Stimulated activated CD4-positive, alpha-beta T cell treated with anti-CD3 and anti-CD28 coated beads, Interleukin-1b, Interleukin-23, amount 100 ng/mL, for 1 hour (primary cell): ENCODE measurements at places on chromosomes 5 and 9.

DNA sequence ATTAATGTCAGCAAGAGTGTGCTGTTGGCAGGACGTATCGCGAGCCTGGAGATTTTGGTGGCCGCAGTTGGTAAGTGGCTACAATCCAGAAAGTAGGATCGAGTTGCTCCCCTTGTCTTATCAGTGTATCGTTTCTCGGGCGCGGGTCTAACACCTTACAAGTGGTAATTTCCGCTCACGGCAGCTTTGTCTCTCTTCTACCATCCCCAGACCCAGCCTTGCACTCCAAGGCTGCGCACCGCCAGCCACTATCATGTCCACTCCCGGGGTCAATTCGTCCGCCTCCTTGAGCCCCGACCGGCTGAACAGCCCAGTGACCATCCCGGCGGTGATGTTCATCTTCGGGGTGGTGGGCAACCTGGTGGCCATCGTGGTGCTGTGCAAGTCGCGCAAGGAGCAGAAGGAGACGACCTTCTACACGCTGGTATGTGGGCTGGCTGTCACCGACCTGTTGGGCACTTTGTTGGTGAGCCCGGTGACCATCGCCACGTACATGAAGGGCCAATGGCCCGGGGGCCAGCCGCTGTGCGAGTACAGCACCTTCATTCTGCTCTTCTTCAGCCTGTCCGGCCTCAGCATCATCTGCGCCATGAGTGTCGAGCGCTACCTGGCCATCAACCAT is 1.1 kb downstream of the PTGER4 start:
- peak; percentile 29 for DNase-seq

- no peak for DNase-seq
These were observed 33.5 kb upstream of the SNAPC3 start for GRCh38 chr9:15389173-15389572.

DNA sequence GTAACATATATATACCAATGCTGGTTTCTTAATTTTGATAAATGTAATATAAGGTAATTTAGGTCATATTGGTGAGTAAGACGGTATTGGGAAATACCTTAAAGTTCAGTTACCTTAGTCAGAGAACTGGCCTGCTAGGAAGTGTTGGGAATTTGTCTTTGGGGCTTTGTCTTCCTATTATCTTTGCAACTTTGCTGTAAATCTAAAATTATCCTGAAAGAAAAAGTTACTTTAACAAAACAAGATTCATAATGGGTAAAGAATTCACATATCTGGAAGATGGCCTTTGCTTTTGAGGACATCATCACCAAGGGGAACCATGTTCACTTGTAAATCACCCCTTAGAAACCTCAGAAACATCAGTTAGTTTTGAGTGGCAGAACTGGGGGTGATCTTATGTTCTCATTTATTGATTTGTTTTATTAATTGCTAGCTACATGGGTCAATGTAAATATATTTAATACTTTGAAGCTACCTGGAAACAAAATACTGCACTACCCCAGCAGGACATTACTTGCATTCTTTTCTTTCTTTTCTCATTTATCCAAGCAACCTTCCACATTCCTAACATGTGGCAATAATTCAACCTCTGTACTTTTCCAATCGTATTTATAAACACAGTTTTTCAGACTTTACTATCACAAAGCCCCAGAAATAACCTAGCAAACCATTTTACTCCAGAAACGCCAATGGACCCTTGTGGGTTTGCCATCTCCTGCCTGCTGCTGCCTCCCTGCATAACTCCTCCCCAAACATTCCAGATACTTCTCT is 41.4 kb downstream of the GLIS3 start:
- no peak for DNase-seq

DNA sequence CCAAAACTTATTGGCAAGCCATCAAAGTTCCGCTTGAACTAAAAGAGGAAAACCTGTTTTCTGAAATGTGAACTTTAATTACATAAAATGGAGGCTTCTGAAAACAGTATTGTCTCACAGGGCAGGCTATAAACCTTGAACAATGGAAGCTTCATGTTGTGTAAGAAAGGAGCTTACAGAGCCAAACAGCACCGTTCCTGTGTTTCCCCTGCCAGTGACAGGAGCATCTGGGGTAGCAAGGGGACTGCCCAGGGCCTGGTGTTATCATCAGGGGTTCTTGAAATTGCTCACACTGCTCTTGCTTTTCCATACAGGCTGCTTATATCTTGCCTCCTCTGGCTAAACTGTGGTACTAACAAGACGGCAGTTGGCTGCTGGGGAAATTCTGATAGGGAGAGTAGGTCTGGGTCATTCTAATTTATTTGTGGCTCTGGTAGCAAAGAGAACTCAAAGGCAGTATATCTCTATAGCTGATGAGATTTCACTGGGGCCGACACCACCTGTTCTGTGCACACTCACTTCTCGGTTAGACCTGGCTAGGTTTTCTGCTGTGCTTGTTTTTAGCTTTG is 40.4 kb downstream of the BASP1 start:
- no peak for DNase-seq

DNA sequence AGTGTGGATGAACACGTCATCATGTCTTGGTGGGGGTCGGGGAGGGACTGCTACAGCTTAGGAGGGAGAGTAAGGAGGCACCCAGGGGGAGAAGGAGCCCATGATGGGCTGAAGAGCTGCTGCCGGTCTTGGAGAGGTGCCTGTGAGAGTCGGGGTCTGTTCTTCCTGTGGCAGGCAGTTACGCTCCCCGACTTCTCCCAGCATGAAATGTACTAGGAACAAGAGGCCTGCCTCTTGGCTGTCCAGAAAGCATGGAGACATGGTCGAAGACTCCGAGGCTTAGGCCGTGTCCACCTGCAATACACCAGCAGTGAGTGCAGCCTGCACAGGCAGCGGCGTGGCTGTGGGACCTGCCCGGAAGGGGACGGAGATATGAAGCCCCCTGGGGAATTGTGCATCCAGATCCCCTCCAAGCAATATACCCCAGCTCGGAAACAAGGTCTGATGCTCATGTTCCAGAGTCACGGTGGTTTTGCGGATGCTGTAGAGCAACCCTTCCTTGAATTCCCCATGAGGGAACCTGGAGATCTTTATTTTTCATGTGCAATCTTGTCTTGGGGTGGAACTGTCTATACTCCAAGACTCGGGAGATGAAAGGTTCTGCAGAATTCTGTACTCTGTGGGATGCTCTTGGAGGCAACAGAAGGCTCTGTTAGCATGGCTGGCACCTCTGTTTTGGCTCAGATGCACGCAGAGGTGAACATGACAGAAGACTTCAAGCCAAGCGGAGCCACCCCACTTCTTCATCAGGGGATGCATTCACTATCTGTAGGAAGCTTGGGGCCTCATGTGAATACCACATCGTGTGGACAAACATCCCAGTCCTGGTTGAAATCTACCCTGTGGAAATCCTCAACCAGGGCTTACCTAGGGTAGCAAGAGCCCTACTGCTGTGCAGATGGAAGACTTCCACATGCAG is 374.9 kb upstream of the IRX4 start:
- no peak for DNase-seq

- DNase-seq = no peak
These were observed 820.0 kb upstream of the SEMA6A start for GRCh38 chr5:117394506-117395157.

DNA sequence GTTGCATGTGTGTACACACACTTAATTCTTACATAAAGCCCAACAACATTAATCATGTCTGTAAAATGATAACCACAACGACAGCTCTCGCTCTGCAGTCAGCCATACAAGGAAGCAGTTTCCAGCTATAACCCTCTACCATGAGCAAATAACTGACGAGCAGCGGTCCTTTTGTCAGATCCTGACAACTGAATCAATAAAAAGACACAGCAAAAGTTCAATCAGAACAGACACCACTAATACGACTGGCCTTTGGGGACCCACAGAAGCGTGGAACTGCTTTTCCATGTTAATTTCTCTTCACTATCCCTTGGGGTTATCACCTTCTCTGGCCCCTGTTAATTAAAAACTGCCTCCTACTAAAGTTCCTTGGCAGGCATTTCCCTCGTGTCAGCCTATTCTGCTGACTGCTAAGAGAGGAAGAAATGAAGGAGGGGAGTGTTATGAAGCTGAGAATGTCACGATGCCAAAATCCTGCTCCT is 722.8 kb upstream of the GRAMD2B start:
- DNase-seq = no peak

DNA sequence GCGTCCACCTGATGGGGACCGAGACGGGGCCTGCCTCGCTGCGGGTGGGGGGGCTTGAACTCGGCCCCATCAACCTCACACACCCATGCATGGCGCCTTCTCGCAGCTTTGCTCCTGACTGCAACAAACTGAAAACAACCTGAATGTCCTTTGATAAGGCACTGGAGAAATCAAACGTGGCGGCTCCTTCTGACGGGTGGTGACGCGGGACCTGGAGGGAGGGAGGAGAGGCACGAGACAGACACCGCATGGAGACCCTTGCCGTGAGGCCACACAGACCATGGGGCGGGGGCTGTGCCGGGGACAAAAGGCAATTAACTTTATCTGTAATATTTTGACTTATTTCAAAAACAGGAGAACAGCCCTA is 48.6 kb downstream of the NACC2 start:
- no peak for DNase-seq

DNA sequence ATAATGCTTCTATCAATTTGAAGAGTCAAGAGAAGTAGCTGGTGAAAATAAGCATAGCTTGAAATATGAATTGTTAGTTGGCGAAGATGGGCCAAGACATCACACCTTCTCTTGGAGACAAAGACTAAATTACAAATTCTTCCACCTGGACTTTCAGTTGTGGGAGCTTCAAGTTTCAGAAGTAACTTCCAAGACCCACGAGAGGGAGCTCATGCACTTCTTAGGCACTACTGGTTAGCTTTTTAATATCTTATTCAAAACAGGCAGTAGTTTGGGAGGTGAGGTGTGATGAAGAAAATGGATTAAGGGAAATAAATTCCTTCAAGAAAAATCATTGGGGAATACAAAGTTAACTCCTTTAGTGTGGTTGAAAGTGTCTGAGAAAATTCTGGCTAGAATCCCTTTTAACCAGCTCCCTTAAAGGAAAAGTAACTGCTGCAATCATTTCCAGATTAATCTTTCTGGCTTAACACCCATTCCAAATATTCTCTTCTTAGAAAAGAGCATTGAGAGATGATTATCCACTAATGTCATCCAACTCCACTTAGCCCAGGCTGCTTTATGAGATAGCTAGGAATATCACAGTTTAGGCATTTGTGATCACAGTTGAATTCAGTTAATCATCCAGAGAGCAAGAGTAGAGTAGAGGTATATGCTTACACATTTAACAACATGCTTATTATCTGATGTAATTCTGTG is 139.5 kb upstream of the DMRTA1 start:
- no peak for DNase-seq

DNA sequence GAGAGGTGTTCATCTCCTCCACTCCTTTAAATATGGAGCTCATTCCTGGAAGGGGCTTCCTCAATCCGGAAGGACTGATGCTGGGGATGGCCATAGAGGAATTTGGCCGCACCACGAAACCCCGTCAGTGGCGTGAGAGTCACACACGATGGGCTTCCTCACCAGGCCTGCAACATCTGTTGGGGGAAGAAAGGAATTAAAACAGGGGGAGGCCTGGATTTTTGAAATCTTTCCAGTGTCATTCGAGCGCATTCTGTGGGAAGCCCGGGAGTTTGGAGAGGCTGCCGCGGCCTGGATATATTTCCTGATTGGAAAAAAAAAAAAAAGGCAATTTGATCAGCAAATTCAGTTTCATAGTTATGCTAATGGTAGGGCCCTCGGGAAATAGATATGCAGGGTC is 76.3 kb upstream of the ORM1 start:
- DNase-seq = no peak

DNA sequence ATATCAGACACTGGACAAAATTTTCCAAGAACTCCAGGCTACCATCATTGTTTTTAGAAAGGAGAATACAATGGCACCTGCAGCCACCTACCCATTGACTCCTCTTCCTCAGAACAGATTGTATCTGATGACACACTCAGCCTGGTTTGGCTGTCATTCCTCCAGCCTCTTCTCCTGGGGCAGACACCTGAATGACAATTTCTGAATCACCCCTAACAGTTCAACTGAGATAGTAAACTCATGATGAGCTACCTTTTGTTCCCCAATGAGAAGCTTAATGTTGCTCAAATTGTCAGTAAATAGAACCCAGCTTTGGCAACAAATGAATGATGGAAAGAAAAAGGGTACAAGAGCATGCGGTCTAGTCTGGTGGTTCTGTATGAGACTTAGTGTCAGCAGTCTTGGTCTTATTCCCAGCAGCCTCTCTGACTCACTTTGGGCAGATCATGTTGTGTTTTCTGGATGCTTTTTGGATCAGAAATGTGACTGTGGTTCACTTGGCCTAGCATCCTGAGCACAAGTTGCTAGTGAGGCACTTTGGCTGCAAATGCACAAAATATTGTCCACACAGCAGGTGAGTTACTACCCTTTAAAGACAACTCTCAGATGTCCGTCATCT is 78.3 kb downstream of the MAMDC2 start:
- no peak for DNase-seq

DNA sequence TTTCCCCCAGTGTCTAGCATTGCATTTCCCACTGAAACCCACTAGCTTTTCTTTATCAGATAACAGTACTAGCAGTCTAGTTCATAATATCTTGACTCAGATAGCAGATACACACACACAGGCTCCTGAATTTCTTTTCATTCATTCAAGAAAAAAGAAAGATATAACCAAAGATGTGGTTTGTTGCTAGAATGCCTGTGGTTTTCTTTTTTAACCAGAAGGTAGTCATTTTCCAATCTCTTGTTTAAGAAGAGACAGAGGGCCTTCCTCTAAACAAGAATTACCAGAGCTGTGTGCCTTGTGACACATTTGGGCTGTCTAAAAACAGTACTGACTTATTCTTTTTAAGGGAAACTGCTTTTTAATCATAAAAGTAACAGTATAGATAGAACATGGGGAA is 167.3 kb downstream of the PJA2 start:
- DNase-seq = no peak

- no peak for DNase-seq
These were observed 121.2 kb downstream of the SAXO1 start for GRCh38 chr9:18911714-18912342.

DNA sequence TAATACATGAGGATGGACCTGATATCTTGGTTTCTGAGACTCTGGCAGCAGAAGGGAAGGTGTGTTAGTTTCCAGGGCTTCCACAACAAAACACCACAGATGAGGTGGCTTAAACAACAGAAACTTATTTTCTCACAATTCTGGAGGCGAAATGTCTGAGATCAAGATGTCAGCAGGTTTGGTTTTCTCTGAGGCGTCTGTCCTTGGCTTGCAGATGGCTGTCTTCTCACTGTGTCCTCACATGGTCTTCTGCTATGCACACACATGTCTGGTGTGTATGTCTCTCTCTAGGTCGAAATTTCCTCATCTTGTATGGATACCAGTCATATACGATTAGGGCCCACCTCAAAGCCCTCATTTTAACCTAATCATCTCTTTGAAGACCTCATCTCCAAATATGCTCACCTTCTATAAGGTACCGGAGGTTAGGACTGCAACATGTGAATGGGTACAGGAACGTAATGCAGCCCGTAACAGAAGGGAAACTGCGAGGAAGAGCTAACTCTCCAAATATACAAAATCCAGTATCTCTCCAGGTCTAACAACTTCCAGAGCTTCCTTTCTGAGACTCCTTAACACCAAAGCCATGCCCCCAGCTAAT is 139.8 kb upstream of the SMARCA2 start:
- no peak for DNase-seq
